ENCODE measurements at places on chromosomes 6 and 20.
A peak's percentile ranks its signal among the peaks of the same experiment; 100 is the strongest.

DNA sequence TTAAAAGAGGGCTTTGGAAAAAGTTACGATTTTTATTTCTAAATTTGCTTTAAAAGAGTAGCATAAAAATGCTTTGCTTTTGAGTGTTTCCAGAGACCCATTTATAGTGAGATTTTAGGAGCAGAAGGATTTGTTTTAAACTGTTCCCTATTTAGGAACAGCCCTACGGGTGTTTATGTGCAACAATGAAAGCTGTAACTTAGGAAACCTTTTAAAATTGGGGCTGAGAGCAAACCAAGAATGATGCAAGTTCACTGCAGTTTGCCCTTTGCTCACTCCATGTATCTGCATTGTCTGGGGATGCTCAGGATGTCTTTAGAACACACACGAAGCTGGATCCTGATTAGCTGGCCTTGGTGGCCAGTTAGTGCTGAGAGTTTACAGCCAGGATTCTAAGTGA lies 40.9 kb downstream of the GHRH start:
- DNase-seq: no peak

GRCh38 chr6:37725957-37726356 lies 28.3 kb upstream of the MDGA1 start:
- DNase-seq: no peak

- DNase-seq: no peak
These were observed 34.5 kb upstream of the MRGBP start for GRCh38 chr20:62761759-62762131.

DNA sequence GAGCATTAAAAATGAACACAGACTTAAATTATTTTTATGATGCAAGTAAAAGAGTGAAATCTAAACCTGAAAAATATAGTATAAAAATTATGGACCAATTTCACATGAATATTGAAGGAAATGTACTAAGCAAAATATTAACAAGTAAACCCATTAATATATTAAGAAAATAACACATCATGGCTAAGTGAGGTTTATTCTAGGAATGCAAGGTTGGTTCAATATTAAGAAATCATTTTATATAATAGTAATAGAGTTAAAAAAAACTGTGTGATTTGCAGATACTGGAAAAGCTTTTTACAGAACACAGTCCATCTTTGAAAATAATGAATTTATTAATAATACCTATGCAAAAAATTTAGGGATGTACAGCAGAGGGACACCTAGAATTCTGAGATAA lies 20.9 kb downstream of the ZSCAN12 start:
- DNase-seq: no peak

DNA sequence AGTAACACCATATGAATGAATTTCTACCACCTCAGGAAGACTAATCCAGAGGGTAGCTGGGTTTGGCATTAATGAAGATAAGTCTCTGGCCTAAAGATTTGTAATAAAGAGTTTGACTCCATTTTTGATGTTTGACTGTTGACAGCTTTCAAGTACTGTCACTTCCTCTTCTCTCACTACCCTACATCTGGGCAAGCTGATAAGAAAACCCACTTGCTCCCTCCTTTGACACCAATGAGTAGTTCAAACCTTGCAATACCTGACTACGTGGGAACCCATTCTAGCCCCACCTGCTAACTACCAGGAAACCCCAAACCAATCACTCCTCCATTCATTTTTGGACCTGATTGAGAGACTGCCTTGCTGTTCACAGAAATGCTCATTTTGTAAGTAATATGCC lies 621.5 kb downstream of the TENT5A start:
- DNase-seq: no peak

GRCh38 chr6:140077827-140078560 lies 703.5 kb upstream of the CITED2 start:
- no peak for DNase-seq

DNA sequence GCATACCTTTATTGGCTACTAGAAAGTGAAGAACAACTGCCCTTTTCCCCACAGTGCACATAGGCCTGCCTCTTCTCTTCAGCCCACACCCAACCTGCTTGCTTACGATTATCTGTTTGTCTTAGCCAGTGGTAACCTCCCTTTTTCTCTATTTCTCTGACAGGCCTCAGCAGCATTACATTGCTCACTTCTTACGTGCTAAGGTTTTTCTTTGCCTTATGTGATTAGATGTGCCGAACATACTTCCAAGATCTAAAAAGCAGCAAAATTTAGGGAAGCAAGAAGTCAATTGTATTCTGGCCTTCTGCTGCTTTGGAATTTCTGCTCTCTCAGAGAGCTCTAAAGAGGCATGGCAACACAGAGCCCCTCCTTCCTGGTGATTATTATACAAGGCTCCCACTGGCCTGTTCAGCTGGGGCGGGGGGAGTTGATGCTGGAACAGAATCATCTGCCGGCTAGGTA lies 7.0 kb downstream of the B4GALT5 start:
- DNase-seq: no peak

- peak; percentile 60 for DNase-seq
These were observed at the start of gene RAB32 for GRCh38 chr6:146543211-146543939. TSS of gene RAB32 (plus strand) at chr6:146543833. CDS start at chr6:146543872, 39 bp downstream.

DNA sequence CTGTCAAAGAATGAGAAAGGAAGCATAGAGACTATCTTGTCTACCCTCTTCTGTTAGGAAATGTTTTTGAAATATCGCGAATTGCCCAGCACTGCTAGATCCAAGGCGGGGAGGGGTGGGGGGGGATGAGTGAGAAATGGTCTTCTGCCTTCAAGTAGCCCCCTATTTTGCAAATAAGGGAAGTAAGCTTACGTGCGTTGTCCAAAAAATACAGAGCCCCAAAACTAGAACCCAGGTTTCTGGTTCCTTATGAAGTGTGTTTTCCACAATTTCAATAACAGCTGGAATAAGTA lies 923 bp upstream of the ILRUN start:
- DNase-seq: no peak

DNA sequence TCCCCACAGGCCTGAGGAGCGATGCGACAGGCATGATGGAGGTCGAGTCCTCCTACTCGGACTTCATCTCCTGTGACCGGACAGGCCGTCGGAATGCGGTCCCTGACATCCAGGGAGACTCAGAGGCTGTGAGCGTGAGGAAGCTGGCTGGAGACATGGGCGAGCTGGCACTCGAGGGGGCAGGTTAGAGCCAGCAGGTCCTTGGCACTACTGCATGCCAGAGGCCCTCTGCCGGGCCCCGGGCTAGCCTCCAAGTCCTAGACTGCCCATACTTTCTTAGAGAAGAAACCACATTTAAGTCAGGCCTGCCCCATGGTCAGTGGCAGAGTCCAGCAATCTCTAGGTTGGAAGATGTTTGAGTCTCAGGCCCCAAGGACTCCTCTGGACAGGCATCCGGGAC lies 32.1 kb downstream of the PKIG start:
- no peak for DNase-seq

GRCh38 chr6:125507987-125508655 lies 206.4 kb upstream of the HDDC2 start:
- no peak for DNase-seq

- no peak for DNase-seq
These were observed 31.7 kb downstream of the WRNIP1 start for GRCh38 chr6:2796861-2797260.

- DNase-seq: no peak
These were observed 101.4 kb upstream of the NHSL1 start for GRCh38 chr6:138600726-138601125.

DNA sequence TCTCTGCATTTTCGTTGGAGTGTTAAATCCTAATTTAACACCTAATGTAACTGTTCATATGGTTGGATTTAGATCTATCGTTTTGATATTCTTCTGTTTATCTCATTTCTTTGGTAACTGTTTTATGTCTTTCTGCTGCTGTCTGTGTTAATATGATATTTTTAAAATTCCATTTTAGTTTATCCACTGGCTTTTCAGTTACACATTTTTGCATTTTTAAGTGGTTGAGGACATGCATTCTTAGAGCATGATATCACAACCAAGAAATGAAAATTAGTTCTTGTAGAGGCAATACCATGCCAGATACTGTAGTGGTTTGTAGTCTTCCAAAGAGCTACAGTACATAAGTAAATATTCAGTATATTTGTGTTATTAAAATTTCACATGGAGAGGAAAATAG lies 58.6 kb downstream of the LIN28B start:
- DNase-seq: no peak

- DNase-seq: no peak
These were observed 138.0 kb downstream of the THBS2 start for GRCh38 chr6:169115632-169116031.

- peak; percentile 22 for DNase-seq
These were observed 23.6 kb upstream of the HLA-E start for GRCh38 chr6:30465595-30466306.

DNA sequence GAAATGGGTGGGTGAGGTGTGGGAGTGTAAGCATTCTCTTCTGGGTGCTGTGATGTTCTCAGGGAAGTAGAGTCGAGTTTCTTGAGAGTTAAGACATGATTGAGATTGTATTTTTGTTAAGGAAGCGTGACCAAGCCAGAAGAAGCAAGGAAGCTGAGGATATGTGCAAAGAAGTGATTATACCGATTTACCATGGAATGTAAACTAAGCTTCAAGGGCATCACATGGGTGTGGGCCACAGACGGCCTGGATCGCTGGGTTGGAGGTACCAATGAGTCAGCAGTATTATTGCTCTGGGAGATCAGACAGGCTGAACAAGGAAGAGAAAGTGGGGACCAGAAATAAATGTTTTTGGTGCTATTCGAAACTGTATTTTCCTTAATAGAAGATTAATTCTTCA lies 184.1 kb upstream of the GMDS start:
- DNase-seq: no peak

GRCh38 chr6:154122195-154122925 lies 83.3 kb downstream of the OPRM1 start:
- DNase-seq: no peak

GRCh38 chr6:70112716-70113115 lies 190.2 kb downstream of the COL9A1 start:
- DNase-seq: no peak

GRCh38 chr20:18717062-18717461 lies 96.5 kb upstream of the SCP2D1 start:
- no peak for DNase-seq

DNA sequence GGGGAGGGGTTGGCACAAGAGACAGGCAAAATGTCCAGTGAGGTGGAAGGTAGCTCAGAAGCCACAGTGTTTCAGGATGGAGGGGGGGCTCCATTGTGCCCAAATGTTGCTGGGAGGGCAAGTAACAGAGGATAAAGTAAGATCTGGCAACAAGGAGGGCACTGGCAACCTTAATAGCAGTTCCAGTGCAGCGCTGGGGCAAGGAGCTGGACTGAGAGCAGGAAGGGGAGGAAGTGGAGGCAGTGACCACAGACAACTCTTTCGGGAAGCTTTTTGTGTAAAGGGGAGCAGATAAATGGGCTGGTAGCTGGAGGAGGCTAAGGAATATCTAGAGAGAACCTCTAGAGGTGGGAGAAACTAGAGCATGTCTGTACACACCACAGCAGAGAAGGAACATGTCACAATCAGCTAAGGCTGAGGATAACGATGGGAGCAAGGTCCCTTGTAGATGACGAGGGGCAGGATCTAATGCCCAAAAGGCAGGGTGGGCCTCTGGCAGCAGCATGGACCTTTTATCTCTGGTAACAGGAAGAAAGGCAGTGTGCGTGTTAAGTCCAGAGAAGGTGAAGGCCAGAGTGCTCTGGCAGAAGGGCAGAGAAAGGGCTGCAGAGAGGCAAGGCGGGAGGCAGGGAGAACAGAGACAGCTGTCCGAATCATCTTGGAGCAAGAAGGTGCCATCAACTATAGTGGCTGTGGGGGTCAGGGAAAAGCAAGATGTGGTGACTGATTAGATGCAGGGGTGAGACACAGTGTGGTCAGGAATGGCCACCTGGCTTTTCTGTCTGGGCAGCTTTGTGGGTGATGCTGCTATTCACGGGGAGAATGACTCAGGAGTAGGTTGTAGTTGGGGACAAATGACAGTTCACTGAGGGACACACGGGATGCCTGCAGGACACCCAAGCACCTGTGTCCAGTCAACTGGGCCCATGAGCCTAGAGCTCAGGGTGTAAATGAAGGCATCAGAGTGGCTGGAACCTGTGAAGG lies 17.4 kb downstream of the TMEM242 start:
- DNase-seq: no peak

- DNase-seq: no peak
These were observed 48.7 kb upstream of the HEY2 start for GRCh38 chr6:125700581-125701353.

GRCh38 chr20:1015181-1015580 lies 13.1 kb upstream of the RSPO4 start:
- no peak for DNase-seq

GRCh38 chr6:149855040-149855654 lies 9.0 kb downstream of the LRP11 start:
- no peak for DNase-seq

- DNase-seq: no peak
These were observed 739 bp downstream of the GSS start for GRCh38 chr20:34954904-34955230.

GRCh38 chr20:52933867-52934266 lies 38.3 kb upstream of the TSHZ2 start:
- no peak for DNase-seq

DNA sequence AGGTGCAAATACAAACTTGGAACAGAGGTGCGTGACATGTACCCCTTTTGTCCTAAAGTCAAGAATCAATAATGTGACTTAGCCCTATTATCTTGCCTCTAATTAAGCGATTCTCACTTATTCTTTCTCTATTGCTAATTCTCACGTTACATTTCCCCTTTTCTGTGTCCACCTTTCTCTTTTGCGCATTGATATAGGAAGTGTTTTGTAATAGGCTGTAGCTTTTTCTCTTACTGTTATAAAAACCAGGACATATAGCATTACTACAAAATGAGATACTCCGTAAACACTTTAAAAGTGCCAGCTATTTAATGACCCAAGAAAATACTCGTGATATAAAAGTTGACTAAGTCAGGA lies 669 bp upstream of the TMEM30A start:
- peak; percentile 39 for DNase-seq

- DNase-seq: no peak
These were observed 79.5 kb downstream of the CD83 start for GRCh38 chr6:14197118-14197517.

- DNase-seq: peak; percentile 40
These were observed 280.5 kb downstream of the SYNE1 start for GRCh38 chr6:152356662-152357061.

DNA sequence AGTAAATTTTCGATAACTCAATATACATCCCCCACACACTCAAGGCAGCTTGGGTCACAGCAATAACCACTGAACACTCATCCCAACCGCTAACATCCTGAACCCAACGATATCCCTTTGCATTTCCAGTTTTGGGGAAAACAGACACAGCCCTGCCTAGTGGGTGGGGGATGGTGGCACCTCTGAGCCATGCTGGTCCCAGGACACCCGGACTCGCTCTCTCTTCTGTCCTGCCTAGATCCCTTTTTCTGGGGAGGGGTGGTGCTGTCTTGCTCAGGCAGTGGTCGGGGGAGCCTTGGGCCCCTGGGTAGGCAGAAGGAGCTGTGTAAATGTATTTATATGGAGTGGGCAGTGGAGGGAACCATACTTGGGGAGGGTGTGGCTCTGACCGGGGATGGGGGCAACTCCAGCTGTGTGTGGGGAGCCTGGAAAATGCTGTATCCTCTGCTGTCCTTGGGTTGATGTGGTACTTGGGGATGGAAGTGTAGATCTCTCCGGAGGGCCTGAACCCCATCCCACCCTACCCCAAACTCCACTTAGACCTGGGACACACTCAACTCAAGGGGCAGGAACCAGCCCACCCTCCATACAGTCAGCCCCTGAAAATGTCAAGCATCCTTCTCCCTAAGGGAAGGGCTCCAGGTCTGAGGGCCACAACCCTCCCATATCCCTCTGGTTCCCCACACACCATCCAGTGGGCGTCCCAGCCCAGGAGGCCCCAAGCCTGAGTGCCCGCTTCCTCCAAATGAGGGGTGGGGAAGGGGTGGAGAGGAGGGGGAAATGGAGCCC lies 23.7 kb upstream of the SLC22A7 start:
- no peak for DNase-seq

- no peak for DNase-seq
These were observed 174.4 kb upstream of the DTNBP1 start for GRCh38 chr6:15837205-15837604.
